Heart right ventricle (tissue), 16 donors: ENCODE measurements at places on chromosomes 6 and 20.

DNA sequence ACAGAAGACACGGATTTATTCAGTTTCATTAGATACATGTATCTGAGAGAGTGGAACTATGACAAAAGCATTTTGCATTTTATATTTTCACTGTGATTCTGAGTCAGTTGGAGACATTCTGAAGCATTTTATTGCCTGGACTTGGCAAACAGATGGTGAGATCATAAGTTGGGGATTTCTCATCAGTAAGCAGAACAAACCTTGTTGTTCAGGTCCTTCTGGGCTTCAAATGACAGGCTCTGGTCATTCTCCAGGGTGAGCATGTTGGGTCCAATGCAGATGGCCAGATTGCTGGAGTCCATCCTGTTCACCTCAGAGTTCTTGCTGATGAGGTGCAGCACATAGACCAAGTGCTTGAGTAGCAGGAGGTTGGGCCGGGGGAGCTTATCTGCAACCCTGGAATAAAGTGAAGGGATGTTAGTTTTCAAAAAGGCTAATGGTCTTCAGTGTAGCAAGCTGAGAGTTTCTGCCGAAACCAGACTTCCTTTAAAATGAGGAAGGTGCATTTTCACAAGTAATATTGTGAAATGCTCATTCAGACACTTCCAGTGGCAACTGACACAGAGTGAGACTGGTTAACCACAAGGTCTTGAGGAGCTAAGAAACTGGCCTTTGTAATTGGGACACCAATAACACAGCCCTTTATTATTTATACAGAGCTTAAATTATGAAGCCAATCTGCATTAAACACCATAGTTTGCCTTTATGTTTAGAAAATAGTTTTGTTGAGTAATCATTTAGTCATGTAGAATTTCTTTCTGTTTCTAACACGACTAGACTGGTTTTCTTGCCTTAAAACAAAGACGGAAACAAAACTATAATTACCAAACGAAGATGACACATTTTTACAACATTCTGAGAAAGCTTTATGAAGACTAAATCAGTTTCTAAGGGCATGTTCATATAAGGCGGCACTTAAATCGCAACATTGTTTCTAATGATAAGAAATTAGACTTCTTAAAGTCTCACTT is 5.6 kb downstream of the TAGAP start:
- no peaks in the 10 kb centered on the region for H3K27me3 ChIP-seq
- no peak overlapping the region for H3K4me3 ChIP-seq
- peaks cover 6% of the 10 kb centered on the region for H3K4me1 ChIP-seq
- no peak overlapping the region for H3K27ac ChIP-seq
- no peaks in the 10 kb centered on the region for H3K36me3 ChIP-seq

GRCh38 chr6:13524801-13525508 is 37.6 kb upstream of the GFOD1 start:
- H3K36me3 ChIP-seq: no peaks in the 10 kb centered on the region
- DNase-seq: no peak
- H3K4me1 ChIP-seq: peaks cover 51% of the 10 kb centered on the region
- peak overlapping the region; percentile 79 for H3K27ac ChIP-seq
- no peak overlapping the region for H3K4me3 ChIP-seq

DNA sequence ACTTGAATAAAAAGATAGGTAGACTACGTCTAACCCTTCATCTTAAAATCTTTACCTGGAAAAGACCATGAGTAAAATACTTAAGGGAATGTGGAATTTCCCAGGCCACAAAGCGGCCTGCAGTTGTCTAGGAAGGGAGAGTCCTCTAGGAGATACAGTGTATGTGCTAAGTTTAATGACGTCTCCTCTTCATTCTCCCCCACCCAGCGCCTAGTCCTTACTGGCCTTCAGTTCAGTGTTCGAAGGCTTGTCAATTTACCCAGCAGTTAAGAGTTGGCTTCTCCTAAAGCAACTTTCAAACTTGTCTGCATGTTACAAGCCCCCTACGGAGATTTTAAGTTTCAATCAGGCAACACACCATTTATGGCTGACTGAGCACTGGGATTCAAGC is 35.2 kb downstream of the HFE start:
- peaks cover 20% of the 10 kb centered on the region for H3K4me1 ChIP-seq
- H3K27me3 ChIP-seq: no peaks in the 10 kb centered on the region
- H3K27ac ChIP-seq: peak overlapping the region; percentile 96
- H3K4me3 ChIP-seq: peak overlapping the region; percentile 80

- no peaks in the 10 kb centered on the region for H3K36me3 ChIP-seq
- no peak overlapping the region for H3K27ac ChIP-seq
- no peak for DNase-seq
These were observed 21.5 kb downstream of the BMP6 start for GRCh38 chr6:7747433-7747832.

DNA sequence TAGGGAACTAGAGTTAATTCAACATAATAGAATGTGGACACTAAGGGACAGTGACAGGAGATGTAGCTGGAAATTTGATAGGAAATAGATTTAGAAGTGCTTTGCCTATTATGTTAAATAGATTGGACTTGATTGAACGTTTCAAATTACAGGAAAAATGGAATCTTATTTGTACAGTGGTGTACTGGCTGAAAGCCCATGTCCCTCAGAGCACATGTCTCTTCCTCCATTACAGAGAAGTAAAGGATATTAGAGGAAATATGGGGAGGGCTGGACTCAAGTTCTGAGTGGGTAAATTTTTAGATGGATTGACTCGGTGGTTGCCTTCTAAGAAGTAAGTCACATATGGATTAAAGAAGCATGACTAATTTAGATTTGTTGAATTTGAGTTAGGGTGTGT is 11.4 kb downstream of the PKIB start:
- no peak for DNase-seq
- peaks cover 9% of the 10 kb centered on the region for H3K27me3 ChIP-seq
- no peak overlapping the region for H3K4me3 ChIP-seq
- H3K27ac ChIP-seq: no peak overlapping the region
- H3K36me3 ChIP-seq: no peaks in the 10 kb centered on the region

DNA sequence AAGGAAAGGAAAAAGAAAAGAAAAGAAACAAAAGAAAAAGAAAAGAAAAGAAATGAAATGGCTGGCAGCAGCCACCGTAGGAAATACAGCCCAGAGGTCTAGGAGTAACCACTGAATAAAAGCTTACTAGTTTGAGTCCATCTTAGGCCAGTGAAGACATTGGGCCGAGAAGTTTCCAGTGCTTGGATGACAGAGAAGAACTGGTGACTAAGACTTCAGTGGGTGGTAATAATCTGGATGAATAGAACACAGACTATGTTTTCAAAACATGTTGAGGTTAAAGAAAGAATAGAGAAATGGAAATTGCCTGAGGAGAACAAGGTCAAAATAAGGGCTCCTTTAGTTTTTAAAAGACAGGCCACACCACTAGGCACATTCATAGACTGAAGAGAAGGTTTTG is 198.8 kb downstream of the ATXN1 start:
- peaks cover 21% of the 10 kb centered on the region for H3K4me1 ChIP-seq
- H3K27ac ChIP-seq: no peak overlapping the region
- no peaks in the 10 kb centered on the region for H3K27me3 ChIP-seq
- no peaks in the 10 kb centered on the region for H3K36me3 ChIP-seq

DNA sequence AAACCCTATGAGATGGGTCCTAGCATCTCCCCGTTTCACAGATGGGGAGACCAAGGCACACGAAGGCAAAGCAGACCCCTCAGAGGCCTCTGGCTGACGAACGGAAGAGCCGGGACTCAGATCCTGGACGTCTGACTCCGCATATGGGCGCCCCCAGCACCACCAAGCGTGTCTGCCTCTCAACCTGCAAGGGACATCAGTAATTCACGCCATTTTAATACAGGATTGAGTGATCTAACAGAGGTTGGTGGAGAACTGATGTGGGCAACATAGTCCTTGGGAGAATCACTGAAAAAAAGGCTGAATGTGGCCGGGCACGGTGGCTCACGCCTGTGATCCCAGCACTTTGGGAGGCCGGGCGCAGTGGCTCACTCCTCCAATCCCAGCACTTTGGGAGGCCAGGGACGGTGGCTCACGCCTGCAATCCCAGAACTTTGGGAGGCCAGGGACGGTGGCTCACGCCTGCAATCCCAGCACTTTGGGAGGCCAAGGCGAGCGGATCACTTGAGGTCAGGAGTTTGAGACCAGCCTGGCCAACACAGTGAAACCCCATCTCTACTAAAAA is 206.6 kb downstream of the DLL1 start:
- no peak for DNase-seq
- H3K4me1 ChIP-seq: no peaks in the 10 kb centered on the region
- no peak overlapping the region for H3K4me3 ChIP-seq
- peaks cover 11% of the 10 kb centered on the region for H3K27me3 ChIP-seq

DNA sequence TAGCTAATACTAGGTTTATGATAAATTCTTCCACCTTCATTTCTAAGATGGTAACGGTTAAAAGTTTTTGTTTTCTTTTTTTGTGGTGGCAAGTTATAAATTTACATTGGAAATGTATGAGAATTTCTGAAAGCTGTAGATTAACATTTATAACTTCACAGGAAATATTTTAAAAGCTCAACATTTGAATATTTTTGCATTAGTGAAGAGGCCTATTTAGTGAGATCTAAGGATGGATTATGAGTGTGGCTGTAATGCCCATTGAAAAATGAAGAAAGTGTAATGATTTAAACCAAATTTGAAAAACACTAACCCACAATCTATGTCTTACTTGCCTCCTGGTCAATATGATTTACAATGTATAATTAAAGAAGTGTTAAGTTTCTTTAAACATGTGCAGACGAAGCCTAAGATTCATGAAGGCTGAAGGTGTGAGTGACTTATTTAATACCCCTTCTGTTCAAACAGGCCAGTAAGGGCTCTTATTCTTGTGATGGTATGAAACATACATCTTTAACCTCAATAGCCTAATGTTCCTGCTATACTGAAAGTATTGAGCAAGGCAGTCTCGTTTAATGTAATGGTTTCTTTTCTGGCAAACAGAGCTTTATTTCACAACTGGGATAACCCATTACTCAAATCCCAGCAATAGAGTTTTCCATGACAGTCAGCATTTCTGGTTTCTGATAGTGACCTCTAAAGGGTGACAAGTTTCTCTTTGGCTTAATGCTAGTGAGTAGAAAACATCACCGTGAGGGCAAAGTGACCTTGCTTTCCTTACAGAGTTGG is 13.2 kb downstream of the HDGFL1 start:
- H3K27ac ChIP-seq: no peak overlapping the region
- no peak for DNase-seq
- H3K4me1 ChIP-seq: no peaks in the 10 kb centered on the region
- no peaks in the 10 kb centered on the region for H3K27me3 ChIP-seq
- H3K36me3 ChIP-seq: no peaks in the 10 kb centered on the region
